ENCODE measurements at places on chromosomes 11 and 22.

GRCh38 chr22:49400136-49400940 lies 427.3 kb downstream of the BRD1 start:
- DNase-seq: peak; percentile 18

DNA sequence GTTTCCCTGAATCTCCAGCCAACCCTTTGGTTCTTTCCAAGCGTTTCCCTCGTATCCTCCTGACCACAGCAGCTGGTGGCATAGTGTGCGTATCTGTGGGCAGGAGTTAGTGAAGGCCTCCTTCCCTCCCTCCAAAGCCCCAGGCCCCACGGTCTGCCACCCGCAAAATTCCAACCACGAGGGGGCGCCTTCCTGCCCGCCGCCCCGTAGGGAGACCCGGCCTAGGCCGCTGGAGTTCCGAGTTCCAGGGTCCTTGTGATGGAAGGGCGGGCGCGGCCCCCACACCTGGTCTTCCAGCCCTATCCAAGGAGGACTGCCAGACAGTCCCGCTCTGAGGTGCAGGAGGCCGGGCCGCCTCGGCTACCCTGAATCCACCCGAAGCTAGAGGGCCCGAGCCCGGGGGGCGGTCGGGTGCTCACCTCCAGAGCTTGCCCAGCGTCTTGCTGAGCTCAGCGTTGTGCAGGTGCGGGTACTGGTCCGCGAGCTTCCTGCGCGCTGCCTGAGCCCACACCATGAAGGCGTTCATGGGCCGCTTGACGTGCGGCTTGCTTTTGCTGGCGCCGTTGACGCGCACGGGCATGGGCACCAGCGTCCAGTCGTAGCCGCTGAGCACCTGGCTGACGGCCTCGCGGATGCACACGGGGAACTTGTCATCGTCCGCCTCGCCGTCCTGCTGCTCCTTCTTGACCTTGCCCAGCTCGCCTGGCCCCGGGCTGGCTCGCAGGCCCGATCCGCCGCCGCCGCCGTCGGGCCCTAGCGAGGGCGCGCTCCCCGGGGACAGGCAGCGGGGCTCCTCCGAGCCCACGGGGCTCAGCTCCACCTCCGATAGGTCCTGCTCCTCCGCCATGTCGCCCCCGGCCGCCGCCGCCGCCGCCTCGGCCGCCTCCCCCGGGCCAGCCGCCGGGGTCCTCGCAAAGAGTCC lies 1.2 kb downstream of the SOX10 start:
- DNase-seq: peak; percentile 81

DNA sequence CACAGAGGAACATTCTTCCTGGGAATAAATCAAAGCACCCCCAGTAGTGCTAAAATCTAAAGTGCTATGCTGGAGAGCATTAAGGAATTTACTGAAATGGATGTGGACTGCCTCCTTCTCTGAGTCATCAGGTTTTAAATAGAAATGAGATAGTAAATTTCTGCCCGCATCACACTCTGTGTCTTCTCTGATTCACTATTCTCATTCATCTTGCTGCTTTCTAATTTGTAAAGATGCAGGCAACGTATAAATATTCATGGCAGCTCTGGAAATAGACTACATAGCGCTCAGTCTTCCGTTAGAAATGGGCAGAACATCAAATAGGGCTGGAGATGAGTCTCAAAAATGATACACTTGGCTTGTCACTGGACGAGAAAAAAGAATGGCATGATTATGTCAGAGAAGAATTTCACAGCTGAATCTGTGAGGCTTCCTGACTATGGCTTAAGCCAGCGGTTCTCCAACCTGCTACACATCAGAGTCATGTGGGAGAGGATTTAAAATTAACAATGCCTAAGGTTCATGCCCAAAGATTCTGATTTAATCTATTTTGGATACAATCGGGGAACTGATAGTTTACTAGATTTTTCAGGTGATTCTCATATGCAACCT lies 178.2 kb downstream of the LRRC4C start:
- no peak for DNase-seq

- DNase-seq: no peak
Observed at GRCh38 chr11:117220999-117221774, 10.7 kb downstream of the PCSK7 start.

GRCh38 chr11:65047581-65048422 lies 6.8 kb downstream of the SAC3D1 start:
- DNase-seq: peak; percentile 48

DNA sequence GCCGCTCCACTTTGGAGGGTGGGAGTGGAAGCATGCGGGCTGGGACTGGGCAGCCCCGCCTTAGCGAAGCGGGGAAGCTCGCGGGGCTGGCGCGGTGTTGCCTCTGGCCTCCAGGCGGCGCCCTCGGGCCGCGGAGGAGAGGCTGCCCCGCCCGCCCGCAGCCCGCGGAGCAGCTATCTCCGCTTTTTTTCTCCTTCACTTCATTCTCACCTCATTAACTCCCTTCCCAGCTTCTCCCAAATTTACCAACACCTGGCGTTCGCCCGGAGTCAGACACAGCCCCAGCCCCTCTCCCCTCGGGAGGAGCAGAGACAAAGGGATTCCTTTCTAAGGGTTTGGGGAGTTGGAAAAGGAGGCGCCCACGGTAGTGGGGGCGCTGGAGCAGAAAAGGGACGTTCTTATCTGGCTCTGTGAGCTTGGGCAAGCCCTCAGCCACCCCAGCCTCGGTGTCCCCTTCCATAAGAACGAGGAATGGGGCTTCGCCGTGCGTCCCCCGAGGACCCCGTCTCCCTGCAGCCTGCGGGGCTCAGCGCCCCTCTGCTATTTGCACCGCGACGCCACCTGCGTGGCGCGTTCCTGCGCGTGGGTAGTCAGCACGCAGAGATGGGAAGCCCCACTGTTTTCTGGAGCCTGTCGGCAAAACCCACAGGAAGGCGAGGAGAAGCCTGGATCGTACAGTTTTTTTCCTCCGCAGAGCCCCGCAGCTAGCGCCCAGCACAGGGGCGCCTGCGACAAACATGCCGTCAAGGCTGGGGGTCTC lies 1.5 kb upstream of the WNT11 start:
- peak; percentile 79 for DNase-seq

GRCh38 chr11:92225125-92225567 lies 528 bp downstream of the FAT3 start:
- no peak for DNase-seq

DNA sequence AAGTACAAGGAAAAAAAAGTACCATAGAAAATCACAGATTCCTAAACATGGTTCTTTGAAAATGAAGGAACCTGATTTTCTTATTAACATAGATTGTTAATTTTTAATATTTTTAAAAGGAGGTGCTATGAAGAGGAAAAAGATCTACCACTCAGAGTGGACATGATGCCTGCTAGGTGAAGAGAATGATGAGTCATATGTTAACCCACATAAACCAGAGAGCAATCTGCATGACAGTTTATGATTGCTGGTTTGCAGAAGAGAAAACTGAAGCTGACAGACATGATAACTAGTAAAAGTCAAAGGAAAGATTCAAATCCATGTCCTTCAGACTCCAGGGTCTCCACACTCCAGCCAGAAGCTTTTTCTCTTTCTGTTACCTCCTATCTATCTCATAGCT lies 1231.7 kb downstream of the LRRC4C start:
- no peak for DNase-seq

DNA sequence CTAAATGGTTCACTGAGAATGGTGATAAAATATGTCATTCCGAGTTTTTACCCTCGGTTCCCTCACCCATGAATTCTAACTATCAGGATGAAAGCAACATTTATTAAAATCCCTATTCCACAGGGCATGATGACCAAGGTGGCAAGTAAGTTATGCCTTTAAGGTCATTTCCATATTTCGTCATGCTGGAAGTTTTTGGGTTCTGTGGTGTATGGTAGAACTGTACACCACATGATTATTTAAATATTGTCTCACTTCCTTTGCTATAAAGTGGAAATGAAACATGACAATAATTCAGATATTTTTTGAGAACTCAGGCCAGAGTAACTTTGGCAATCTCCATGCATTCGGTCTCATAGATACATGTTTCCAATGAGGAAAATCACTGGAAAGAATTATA lies 68.5 kb upstream of the CARD18 start:
- no peak for DNase-seq

GRCh38 chr22:44665115-44665514 lies 36.9 kb upstream of the PRR5 start:
- DNase-seq: no peak

- DNase-seq: no peak
Observed at GRCh38 chr11:100672498-100673033, 14.5 kb upstream of the ARHGAP42 start.

- DNase-seq: no peak
Observed at GRCh38 chr11:127393460-127393997, 393.0 kb upstream of the KIRREL3 start.

- no peak for DNase-seq
Observed at GRCh38 chr11:64482588-64482987, 108.4 kb upstream of the SLC22A12 start.

- no peak for DNase-seq
Observed at GRCh38 chr22:39421691-39422090, 22.1 kb downstream of the TAB1 start.

GRCh38 chr11:26997378-26997777 lies 3.5 kb downstream of the FIBIN start:
- no peak for DNase-seq

DNA sequence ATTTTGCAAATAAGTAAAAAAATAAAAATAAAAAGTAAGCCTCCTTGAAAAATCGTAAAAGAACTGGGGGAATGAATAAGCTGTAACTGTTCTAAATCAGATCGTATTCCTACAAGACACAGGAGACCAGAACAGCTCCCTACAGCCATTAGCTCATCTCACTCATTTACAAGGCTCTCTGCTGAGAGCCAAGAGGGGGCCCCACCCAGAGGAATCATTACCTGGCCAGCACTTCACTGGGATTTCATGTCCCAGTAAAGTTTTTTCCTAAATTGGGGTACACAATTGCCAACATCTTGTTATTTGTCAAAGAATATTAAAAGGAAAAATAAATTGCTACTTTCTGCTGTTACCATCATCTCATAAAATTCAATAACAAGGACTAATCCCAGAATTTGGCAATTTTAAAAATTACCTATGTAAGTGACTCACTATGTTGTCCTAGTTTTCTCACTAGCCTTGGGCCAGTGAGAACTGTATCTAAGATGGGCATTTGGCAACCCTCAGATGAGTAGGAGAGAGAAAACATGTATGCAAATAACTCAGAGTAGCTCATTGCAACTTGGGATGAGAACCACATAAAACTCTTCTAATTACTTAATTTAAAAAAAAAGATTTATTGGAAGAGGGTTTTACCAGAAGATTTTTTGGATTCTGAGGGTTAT lies 18.4 kb upstream of the SMTN start:
- no peak for DNase-seq

GRCh38 chr11:131408025-131408640 lies 37.7 kb downstream of the NTM start:
- DNase-seq: peak; percentile 49

DNA sequence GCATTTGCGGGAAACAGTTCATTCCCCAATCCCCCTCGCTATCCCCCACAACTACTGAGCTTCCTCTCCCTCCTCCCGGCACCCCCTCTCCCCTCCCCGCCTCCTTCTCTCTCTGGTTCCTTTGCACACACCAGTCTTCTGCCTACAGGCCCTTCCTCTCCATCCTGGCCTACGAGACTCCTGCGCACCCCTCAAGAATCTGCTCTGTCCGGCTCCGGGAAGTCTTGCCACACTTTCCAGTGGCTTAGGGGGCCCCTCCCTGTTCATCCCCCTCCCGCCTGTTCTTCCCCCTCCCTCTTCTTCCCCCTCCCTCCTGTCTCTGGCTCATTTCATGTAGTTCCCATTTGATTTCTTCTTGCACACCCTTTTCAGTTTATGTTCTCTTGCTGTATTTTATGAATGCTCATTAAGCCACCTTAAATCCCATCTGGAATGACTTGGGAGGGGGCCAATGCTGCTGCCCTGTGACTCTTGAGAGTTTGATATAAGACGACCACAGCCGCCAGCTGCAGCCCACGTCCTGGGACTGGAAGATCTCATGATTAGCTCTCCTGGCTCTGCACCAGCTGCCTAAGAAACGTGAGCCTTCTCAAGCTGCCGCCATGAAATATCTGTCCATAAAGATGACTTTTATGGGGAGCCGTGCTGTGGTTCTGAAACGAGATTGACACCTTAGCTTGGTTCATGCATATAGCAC lies 50.9 kb downstream of the RPS6KA4 start:
- no peak for DNase-seq

- no peak for DNase-seq
Observed at GRCh38 chr11:112652786-112653390, 308.3 kb upstream of the NCAM1 start.

Data from H9 (cell line).